COR-L47 (cell line): ENCODE measurements at places on chromosomes 3 and 15.

DNA sequence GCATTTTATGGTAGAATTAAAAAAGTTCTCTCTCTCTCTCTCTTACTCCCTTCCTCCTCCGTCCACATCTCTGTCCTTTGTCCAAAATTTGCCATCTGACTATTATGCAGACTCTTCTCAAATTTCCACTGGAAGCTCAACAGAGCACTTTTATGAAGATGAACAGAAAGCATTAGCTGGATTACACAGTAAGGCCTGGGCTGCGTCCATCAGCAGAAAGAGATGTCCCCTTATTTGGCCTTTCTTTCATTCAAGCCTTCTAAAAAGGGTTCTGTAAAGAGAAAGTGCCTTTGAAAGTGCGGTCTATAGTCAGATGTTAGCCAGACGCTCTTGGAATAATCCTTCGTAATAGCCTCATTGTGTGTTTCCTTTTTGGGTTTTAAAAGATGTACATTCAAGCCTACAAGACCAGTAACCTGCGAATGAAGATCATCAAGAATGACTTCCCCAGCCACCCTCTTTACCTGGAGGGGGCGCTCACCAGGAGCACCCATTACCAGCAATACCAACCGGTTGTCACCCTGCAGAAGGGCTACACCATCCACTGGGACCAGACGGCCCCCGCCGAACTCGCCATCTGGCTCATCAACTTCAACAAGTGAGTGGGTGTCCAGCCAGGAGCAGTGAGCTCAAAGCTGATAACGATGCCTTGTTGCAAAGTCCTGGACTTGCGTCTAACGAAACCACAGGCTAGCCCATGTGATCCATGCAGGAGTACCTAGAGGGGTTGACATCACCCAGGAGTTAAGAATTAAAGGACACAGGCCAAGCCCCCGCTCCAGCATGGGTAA lies 53.1 kb downstream of the MESD start:
- no peak for DNase-seq

GRCh38 chr15:67120009-67120838 lies 54.8 kb downstream of the SMAD3 start:
- DNase-seq = no peak

DNA sequence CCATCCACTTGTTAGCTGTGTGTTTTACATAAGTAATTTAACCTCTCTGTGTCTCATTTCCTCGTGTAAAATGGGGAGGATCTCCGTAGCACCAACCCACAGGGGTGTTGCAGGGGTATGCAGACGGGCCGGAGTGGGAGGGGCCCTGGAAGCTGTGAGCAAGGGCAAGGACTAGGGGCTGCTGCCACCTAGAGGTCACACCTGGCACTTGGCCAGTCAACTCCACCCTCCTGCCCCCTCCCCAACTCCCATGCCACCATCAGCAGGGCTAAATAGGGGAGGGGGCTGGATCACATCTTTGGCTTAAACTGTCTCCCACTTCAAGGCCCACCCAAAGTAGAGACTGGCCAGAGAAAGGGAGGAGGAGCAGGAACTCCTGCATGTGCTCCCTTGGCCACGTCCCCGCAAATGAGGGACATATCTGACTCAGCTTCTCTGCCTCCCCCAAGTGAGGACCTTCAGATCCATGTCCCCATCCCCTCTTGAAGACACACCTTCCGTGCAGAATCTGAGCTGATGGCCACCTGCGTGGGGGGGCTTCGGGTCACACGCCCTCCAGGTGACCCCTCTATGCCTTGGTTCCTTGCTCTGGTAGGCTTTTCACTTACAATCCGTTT lies 2.6 kb downstream of the CCDC9B start:
- DNase-seq = peak; percentile 73

- no peak for DNase-seq
These were observed 37.0 kb downstream of the ZNF710 start for GRCh38 chr15:90037961-90038631.

DNA sequence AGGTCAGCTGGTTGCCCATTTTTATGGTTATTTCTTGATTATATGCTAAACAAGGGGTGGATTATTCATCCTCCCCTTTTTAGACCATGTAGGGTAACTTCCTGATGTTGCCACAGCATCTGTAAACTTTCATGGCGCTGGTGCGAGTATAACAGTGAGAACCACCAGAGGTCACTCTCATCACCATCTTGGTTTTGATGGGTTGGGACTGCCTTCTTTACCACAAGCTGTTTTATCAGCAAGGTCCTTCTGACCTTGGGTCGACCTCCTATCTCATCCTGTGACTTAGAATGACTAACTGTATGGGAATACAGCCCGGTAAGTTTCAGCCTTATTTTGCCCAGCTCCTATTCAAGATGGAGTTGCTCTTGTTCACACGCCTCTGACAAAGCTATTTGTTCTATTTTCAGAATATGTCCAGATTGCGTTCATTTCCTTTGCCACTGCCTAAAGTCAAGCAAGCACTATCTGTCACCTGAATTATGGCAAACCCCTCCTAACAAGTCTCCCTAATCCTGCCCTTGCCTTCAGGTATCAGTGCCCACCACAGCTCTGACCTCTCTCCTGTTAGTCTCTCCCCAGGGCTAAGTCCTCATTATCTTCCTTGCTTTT lies 308.5 kb downstream of the ROBO2 start:
- DNase-seq = no peak

GRCh38 chr3:98778383-98778782 lies 15.2 kb downstream of the ST3GAL6 start:
- no peak for DNase-seq

GRCh38 chr3:190272747-190273146 lies 49.5 kb downstream of the CLDN1 start:
- no peak for DNase-seq

GRCh38 chr15:80579611-80580010 lies 115.5 kb upstream of the ABHD17C start:
- no peak for DNase-seq

- no peak for DNase-seq
These were observed 2.0 kb upstream of the RNF111 start for GRCh38 chr15:58985443-58985842.

GRCh38 chr3:156782921-156783320 lies 43.2 kb upstream of the LEKR1 start:
- DNase-seq = no peak

- DNase-seq = no peak
These were observed 327.8 kb upstream of the TBC1D5 start for GRCh38 chr3:18070231-18070630.

DNA sequence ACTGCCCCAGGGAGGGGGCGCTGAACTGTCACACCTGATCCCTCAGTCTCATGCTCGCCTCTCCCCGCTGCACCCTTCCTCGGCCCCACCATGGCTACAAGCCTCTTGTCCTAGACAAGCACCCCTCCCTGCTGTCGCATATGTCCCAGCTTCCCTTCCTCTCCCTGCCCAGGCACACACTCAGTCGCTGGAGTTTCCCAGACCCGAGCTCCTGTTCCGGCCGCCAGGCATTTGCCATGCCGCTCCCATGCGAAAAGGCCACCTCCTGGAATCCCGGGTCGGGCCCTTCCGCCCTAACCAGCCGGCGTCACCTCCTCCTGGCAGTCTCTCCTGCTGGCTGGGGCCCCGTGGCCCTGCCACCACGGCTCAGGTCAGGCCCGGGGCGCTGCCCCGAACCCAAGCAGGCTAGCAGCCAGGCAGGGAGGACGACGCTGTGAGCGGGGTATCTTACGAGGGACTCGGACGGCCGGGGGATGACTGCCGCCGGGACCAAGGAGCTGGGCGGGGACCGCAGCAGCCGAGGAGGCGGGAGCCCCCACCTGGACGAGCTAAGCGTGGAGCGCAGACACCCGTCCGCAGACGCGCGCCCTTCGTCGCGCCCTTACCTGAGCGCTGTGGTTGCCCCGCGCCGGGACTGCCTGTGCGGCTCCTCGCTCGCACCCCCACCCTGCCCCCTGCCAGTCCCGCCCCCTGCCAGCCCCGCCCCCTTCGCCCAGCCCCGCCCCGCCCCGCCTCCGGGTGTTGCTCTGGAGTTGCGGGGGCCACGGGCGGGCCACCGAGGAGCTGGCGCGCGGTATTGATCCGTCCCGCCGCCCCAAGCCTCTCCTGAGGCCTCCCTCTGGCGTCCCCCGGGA lies at the start of gene ALS2CL:
TSS of gene ALS2CL (minus strand) at position 642 of the 854 bp plus-strand sequence. CDS start 4,239 bp downstream, outside the sequence.
- DNase-seq = no peak

DNA sequence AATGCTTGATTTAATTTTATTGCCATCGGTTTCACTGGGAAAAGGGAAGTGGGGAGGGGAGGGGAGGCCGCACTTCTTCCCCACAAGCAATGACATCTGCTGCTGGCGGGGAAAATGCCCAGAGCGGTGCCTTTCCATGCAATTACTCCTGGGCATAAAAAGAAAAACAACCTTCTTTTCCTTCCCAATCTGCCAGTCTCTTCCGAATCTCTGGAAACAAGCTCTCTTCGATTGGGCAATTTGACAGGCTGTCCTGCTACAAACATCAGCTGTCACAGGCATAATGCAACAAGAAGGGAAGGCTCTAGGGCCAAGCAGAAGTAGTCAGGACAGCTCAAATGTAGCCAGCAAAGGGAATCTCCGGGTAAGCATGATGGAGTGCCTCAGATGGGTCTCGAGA lies 93.4 kb upstream of the STRIT1 start:
- DNase-seq = no peak

DNA sequence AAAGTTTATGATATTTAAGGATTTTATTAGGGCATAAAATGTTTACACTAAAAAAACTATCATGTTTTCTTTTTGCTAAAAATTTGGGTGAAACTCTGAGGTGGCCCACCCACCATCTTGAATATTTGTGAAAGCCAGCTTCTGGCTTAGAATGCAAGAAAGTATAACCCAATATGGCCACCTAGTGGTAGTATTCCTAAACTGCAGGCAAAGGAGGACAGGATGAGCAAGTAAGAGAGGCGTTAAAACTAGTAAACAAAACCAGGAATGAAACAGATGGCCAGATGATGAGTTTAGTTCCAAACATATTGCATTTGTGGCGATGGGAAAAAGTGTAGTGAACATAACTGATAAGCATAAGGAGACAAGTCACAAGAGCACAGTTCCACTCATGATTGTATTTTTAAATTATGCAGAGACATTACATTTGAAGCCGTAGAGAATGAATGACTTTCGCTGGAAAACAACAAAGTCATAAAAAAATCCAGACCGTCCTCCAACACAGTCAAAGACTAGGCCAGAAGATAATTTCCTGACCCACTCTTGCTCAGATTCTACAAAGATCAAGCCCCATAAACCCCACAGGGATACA lies 103.3 kb upstream of the PRTG start:
- peak; percentile 53 for DNase-seq

GRCh38 chr3:56725175-56725574 lies 42.1 kb upstream of the TASOR start:
- DNase-seq = no peak

DNA sequence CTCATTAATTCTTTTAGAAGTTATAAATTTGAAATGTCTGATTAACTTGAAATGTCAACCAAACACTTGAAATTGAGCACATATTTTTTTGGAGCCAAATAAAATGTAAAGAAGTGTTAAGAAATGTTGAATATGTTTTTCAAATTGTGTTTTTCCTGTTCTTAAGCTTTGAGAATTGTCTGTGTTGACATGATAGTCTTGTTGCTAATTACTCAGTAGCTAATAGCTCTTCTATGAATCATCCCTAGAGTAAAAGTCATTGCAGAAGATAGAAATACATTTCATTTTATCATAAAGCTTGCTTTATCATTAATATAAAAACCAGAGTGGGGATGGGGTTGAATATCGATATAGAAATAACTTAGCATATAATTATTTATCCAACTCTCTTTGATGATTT lies 41.9 kb upstream of the ABHD10 start:
- no peak for DNase-seq

DNA sequence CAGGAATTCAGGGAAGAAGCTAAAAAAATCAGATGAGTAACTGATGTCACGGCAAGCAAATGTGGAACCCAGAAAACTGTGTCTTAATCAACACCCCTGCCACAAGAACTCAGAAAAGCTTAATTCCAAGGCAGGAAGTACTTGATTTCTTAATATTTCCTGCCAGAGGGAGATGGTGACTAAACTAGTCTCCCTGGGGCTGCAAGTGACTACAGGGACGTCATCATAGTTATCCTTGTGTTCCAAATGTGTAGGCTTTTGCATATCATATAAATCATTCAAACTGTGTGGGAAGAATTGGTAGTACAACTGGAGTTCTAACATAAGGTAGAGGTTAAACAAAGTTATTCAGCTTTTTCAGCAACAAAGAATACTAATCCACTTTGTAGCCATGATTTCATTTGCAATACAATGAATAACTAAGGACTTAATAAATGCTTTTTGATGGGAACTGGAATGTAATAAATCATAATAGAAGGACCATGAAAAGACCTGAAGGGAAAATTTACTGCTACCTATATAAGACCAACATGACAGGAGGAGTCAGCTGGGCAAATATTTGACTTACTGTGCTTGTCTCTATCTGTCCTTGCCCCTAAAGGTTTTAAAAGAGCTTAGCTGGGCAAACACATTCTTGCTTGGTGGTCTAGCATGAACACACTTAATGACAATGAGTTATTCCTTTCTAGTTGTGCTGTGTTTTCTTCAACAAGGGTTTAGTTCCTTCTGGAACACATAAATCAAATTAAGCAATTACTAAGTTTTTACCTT lies 76.0 kb upstream of the NECTIN3 start:
- DNase-seq = no peak

DNA sequence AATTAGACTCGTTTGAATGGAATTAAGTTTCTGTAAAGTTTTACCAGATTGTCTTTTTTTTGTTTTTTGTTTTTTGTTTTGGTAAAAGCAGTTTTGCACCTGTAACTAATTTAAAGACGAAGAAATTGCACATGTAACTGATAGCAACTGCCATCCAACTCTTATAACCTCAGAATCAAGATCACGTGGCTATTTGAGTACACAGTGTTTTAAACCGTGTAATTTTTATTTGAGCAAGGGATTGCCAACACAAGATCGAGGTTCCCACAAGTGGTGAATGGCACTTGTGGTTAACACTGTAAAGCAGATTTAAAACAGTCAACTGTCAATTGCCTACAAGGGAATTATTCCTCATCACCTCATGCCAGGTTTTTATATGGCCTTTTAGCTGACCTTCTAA lies 67.3 kb downstream of the PPARG start:
- DNase-seq = no peak

DNA sequence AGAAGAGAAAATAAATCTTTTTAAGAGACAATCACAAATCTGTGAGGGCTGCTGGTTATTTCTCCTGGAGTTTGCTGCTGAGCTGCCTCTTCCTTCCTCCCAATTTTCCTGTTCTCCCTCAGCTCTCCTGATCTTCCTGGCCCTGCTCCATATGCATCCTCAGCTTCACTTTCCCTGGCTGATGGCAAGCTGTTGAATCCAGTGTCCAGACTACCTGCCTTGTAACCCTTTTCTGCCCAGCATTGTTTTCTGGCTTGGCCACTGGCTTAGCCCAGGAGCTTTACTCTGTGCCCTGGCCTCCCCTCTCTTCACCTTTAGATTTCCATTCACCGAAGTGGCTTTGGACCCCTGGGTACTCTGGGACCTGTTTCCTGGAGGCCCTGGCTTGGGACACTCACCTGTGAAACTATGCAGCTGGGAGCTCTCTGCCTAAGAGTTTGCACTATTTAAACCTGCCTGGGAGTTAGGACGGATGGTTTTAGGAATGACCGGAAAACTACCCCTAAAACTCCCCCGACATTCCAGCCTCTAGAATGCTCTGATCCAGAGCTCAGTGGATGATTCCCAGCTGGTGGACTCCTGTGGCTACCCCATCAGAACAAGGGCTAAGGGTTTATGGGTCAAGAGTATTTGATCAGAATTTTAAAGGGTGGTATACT lies 90.0 kb downstream of the RBPMS2 start:
- DNase-seq = no peak
